CD14-positive monocyte (primary cell): ENCODE measurements at places on chromosomes 4 and X.

DNA sequence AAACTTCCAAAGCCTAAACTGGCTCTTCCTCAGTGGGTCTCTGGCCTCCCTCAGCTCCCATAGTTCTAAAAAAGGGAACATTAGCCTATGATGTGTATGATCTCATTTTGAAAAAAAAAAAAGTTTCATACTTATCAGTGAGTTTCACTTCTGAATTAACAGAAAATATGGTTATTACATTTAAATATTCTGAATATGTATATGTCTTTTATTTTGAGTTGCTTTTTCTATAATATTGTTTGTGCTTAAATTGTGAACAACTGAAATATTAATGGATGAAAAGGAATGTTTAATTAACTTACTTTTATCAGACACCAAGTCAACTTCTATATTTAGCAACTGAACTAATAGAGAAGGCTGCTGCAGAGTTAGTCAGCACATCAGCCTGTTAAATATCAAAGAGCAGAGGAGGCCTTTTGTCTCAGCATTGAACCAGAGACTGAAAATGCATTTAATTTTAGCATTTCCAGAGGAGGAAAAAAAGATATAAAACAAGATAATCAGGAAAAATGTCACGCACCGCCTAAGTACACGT lies 20.4 kb upstream of the FHL1 start:
- no peak for DNase-seq

DNA sequence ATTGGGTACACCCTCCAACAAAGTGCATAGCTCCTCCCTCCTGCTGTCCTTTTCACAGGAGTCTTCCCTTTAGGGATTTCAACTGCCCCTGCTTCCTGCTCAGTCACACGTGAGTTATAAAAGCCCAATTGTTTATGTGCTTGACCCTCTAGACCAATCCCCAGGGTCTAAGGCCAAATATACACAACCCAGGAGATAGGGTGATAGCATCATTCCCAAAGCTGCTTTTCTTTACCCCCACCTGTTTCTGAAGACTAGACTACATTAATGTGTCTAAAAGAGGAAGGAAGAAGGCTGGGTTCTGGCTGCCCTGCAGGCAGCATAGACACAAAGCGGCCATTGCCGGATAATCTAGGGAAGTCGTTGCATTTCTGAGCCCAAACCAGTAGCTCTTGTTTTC lies 526.7 kb upstream of the FRG1 start:
- DNase-seq = no peak

GRCh38 chrX:72001471-72001870 lies 90.8 kb downstream of the NHSL2 start:
- DNase-seq = no peak

GRCh38 chr4:74543231-74543781 lies 98.4 kb downstream of the AREG start:
- peak; percentile 43 for DNase-seq

GRCh38 chr4:27524224-27524623 lies 663.6 kb downstream of the STIM2 start:
- DNase-seq = no peak

DNA sequence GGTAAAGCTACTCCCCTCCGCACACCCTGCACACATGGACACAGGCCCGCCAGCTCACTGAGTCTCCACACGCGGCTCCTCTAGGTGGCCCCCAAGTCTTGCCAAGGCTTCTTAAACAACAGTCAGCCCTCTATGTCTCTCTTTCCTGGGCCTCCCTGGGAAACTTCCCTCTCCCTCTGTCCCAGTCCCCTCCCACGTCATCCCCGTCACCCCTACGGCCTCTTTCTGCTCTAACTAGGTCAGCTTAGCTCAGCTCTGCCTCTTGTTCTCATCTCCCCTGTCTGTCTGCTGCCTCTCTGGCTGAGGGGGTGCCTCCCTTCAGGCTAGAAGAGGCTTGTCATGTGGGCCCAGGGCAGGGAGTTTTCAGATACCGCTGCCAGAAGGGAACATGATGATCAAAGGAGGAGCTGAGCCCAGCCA lies 38.8 kb downstream of the SEPTIN6 start:
- no peak for DNase-seq

GRCh38 chr4:38306482-38307071 lies 346.4 kb downstream of the PTTG2 start:
- no peak for DNase-seq
